Upper lobe of right lung (tissue), 1 donor: ENCODE measurements at places on chromosomes 4 and X. TPM values are rescaled to one million over a fixed set of nuclear protein-coding genes. Genes with fewer than 3 reads are reported as not detected.

DNA sequence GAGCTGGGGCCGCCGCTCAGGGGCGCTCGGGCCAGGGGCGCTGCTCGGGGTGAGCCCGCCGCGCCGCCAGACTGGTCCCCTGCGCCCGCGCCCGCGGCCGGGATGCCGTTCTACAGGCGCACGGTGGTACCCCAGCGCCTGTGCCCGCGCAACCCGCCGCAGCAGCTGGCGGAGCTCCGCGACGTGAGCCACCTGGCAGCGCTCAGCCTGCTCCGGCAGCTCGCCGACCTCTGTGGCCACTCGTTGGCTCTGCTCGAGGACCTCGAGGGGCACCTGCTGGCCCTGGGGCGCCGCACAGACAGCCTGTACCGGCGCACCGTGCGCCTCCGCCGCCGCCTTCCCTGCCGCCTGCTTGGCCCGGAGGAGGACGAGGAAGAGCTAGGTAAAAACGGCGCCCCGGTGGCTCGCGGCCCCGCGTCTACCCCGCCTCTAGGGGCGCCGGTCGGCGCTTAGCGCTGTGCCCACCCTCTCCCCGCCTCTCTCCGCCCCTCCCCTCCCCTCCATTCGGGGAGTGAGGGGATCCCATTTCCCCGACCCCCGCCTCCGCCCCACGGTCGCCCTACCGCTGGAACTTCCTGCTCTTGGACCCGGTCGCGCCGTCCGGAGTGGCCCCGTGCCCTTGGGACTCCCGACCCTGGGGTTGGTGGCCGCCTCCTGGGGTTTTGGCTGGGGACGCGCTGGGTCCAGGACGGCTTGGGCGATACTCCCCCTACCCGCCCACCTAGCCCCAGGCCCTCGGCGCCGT, 513 bp downstream of the NHSL2 start:
- no peaks in the 10 kb centered on the region for H3K36me3 ChIP-seq
- no peaks in the 10 kb centered on the region for H3K4me1 ChIP-seq
- H3K27me3 ChIP-seq = no peaks in the 10 kb centered on the region
- H3K27ac ChIP-seq = no peak overlapping the region
- no peak for DNase-seq

GRCh38 chr4:73189274-73189810, 69.3 kb downstream of the ANKRD17 start:
- H3K4me3 ChIP-seq = no peak overlapping the region
- H3K27me3 ChIP-seq = no peaks in the 10 kb centered on the region
- H3K36me3 ChIP-seq = no peaks in the 10 kb centered on the region
- DNase-seq = no peak
- no peaks in the 10 kb centered on the region for H3K4me1 ChIP-seq

DNA sequence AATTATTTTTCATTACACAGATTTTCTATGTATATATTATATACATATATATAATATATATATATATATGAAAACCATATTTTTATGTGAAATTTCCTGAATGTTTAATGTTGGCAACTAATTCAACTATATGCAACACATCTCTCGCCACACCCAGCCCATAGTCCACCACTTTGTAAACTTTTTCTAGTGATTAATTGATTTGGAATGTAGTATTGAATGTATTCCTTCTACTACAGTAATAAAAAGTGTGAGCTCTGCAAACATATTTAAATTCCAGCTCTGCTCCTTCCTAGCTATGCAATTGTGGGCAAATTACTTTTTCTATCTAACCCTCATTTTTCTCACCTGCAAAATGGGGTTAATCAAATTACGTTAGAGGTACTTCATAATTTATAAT, 187.8 kb downstream of the TEX11 start:
- H3K36me3 ChIP-seq = no peaks in the 10 kb centered on the region
- no peaks in the 10 kb centered on the region for H3K27me3 ChIP-seq
- no peaks in the 10 kb centered on the region for H3K4me1 ChIP-seq
- H3K4me3 ChIP-seq = no peak overlapping the region
- H3K27ac ChIP-seq = no peak overlapping the region

Gene NMU
- total RNA-seq = 2.1 TPM
